Stomach (tissue), 19 donors: ENCODE measurements at places on chromosomes 5 and 9. TPM values are rescaled to one million over a fixed set of nuclear protein-coding genes. Genes with fewer than 3 reads are reported as not detected.

SOHLH1 gene
- total RNA-seq: not detected

EPB41L4B gene
- total RNA-seq: 52.4 TPM

GZMA gene
- 9.9 TPM for total RNA-seq

MRNIP gene
- 36.2 TPM for total RNA-seq

ZNF454 gene
- 0.45 TPM for total RNA-seq

BNC2 gene
- 60.7 TPM for total RNA-seq

UBAP2 gene
- 82.9 TPM for total RNA-seq

SLC34A3 gene
- total RNA-seq: not detected

FOXD4L6 gene
- total RNA-seq: not detected

SPATA31E1 gene
- not detected for total RNA-seq

OMD gene
- total RNA-seq: 2.0 TPM

DAB2 gene
- total RNA-seq: 43.0 TPM

TBCA gene
- total RNA-seq: 110 TPM

FBP2 gene
- 15.6 TPM for total RNA-seq

HAND1 gene
- total RNA-seq: not detected

HK3 gene
- total RNA-seq: 145 TPM

SLC27A6 gene
- not detected for total RNA-seq
